ENCODE measurements at places on chromosomes 13 and 19.

DNA sequence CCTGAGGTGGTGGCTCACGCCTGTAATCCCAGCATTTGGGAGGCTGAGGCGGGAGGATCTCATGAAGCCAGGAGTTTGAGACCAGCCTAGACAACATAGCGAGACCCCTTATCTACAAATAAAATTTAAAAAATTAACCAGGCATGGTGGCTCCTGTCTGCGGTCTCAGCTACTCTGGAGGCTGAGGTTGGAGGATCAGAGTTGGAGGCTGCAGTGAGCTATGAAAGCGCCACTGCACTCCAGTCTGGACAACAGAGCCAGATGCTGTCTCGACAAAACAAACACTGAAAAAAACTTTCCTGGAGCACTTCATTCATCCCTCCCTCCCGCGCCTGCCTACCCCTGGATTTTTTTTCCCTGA is 665 bp upstream of the ATG4D start:
- no peak for DNase-seq

DNA sequence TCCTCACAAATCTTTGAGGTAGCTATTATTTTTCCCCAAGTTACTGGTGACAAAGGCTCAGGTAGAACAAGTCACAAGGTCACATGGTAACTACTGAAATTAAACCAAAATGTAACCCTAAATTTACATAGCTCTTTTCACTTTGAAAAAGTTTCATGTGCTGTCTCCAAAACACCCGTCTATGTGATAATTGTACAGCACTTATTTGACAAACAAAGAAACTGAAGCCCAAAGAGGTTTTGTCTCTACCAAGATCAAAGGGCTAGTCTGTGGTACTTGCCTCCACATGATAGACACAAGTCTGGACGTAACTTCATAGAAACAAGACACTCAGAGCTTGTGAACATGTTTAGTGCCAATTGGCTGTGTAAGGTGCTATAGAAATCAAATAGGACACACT is 108.3 kb downstream of the SACS start:
- no peak for DNase-seq

- DNase-seq = no peak
Measured at GRCh38 chr13:111922086-111922485, 144.9 kb upstream of the SOX1 start.

- DNase-seq = no peak
Measured at GRCh38 chr19:42440357-42441048, 2.2 kb downstream of the CXCL17 start.

DNA sequence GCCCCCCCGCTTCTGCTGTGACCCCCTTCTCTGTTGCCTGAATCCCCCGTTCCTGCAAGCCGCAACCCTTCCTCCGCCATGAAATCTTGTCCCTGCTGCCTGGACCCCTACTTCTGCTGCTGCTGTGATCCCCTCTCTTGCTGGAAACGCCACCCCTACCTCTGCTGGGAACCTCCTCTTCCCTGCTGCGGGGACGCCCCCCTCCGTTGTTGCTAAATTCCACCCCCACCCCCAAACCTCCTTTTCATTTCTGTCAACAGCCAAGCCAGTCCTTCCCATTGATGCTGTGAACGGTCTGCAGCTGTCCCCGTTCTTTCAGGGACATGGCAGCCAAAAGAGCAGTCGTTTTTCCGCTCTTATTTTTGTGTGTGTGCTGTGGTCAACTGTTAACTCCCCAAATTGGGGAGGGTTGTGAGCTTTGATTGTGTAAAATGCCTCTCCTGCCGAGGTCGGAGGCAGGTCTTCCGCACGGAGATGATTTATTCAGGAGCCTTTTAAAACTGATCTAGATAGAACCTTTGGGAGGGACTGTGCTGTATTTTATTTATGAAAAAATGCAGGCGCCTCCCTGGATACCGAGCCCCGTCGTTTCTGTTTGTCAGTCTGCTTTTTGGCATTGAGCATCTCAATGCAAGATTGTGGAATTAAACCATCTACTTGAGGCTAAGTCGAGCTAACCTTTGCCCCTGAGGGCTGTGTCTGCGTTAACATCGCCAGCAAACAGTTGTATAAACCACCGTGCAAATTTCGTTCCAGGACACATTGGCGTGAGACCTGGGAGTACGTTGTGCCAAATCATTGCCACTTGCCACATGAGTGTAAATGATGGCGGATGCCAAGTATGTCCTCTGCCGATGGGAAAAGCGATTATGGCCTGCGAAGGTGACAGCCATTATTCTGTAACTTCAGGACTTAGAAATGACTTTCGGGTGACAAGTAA is 27.9 kb upstream of the NDUFS7 start:
- DNase-seq = no peak

DNA sequence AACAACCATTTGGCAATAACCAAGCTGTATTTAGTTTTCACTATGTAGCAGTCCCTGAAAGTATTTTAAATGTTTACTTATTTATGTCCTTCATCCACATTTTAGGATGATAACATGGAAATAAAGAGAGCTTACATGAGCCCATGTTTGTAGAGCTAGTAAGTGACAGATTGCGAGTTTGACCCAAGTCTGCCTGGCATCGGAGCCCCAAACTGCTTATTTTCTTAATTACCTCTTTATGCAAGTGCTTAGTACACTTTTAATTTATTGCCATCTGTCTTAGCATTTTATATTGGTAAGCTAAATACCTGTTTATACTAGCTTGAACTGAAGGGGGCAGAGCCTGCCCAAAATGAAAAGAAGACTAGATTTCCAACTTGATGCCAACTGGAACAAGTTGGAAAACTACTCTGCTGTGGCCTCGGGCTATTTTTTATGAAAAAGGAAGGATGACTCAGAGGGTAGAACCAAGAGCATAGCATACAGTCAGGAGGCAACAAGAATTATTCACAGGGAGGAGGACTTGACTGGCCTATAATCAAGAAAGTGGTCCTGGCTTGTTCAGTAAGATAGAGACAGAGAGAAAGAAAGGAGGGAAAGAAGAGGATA is 150.2 kb downstream of the NDFIP2 start:
- peak; percentile 91 for DNase-seq

DNA sequence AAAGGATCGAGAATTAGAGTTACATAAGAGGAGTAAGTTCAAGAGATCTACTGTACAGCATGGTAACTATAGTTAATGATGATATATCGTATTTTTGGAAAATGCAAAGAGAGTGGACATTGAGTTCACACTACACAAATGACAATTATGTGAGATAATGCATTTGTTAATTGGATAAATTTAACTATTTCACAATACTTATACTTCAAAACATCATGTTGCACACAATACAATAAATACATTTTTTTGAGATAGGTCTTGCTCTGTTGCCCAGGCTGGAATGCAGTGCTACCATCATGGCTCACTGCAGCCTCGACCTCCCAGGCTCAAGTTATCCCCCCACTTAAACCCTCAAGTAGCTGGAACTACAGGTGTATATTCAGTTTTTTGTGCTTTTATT is 8.1 kb upstream of the CYP2F1 start:
- no peak for DNase-seq

GRCh38 chr19:40523322-40524047 is 53.2 kb upstream of the SHKBP1 start:
- DNase-seq = no peak

- no peak for DNase-seq
Measured at GRCh38 chr19:8902520-8902919, 70.3 kb downstream of the MBD3L1 start.

DNA sequence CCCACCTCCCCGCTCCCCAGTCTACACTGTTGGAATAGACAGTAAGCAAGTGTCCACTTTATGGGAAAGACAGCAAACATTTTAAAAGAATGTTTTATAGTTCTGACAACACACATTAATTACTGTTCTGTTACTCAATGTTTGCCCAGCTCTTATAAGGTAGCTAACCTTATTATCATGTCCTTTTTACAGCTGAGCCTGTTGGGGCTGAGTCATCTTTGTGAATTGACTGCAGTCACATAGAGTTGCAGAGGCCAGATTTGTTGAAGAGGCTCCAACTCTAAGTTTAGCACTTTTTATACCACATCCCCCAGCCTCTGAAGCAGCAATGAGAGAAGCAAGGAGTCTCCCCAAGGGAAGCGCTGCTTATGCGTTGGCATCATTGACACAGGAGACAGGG is 76.2 kb downstream of the C13orf42 start:
- DNase-seq = no peak

DNA sequence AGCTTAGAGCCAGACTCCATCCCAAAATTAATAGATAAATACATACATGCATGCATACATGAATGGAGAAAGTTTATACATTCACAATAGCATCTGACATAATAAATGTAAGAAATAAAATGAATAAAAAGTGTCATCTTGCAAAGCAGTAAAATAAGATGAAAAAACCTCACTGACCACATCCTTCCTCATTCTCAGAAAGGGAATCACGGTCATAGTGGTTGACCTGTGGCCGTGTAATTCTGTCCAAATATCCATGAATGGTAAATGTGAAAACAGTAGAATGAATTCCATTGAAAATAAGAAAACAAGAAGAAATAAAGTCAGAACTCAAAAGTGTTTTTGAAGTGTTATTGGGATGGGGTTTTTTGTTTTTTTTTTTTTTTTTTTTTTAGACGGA is 9.8 kb upstream of the CDC42EP5 start:
- DNase-seq = no peak

GRCh38 chr19:35512831-35513627 is 420 bp downstream of the DMKN start:
- DNase-seq = no peak

- DNase-seq = no peak
Measured at GRCh38 chr13:21723807-21724505, 53.1 kb downstream of the FGF9 start.

DNA sequence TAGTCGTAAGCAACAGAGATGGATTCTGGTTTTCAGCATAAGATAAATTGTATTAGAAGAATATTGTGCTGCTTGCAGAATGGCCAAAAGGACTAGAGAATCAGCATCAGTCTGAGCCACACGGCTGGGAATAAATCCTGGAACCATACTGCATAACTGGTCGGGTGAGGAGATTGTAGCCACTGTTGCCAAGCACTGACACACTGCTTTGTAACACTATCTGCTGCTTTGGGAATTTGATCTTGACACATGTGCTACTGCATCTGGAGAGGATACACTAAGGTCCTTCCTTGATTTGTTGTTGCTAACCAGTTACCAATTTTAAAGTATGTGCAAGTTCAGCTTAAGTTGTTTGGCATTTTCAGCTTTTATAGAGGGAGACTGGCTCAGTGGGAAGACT is 1.9 kb downstream of the HNRNPA1L2 start:
- no peak for DNase-seq

DNA sequence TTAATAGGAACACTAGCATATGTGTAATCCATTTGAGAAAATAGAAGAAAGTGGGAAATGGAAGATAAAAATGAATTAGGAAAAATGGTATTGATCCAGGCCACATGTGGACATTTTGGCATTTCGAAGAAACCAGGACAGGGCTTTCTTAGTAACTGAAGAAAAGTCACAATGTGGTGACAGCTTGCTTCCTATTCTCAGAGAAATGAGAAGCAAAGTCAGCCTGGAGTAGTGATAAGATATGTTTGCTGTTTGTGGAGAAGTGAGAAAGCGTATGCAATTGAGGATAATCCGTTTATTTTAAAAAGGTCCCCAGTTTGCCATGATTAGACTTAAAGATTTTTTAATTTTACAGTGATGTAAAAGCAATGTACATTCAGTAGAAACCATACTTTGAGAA is 127.9 kb downstream of the SLITRK6 start:
- DNase-seq = no peak

- no peak for DNase-seq
Measured at GRCh38 chr13:27101289-27101688, 70.3 kb downstream of the USP12 start.

All from epithelial cell of proximal tubule (primary cell).